IMR-90 (cell line): ENCODE measurements at places on chromosomes 7 and 10.

- H3K27me3 ChIP-seq = no peaks in the 10 kb centered on the region
- DNase-seq = no peak
- H3K27ac ChIP-seq = no peak overlapping the region
- H3K36me3 ChIP-seq = peaks cover 10% of the 10 kb centered on the region
- peaks cover 6% of the 10 kb centered on the region for H3K4me1 ChIP-seq
- H3K4me3 ChIP-seq = peak overlapping the region; percentile 70; the same call in 1 of the 2 replicates
These were observed 1.0 kb upstream of the ZDHHC4 start for GRCh38 chr7:6576024-6576866.

DNA sequence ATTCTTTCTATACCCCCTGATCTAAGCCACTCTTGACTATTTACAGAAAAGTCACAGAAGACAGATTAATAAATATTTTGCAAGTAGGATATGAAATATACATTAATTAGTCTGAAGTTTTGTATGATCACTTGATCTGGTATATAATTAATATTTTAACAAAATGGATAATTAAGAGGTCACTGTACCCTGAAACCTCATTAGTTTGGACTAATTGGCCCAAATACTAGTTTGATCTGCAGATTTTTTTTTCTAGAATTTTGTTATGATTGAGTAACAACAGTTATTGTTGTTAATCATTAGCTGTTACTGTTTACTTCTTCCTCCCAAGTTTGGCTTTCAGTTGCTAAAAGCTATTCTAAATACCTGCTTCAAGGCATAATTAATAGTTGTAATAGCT is 2.7 kb downstream of the NHLRC2 start:
- H3K36me3 ChIP-seq = peaks cover 4% of the 10 kb centered on the region; the same call in 1 of the 2 replicates
- no peak overlapping the region for H3K27ac ChIP-seq
- no peak for DNase-seq

DNA sequence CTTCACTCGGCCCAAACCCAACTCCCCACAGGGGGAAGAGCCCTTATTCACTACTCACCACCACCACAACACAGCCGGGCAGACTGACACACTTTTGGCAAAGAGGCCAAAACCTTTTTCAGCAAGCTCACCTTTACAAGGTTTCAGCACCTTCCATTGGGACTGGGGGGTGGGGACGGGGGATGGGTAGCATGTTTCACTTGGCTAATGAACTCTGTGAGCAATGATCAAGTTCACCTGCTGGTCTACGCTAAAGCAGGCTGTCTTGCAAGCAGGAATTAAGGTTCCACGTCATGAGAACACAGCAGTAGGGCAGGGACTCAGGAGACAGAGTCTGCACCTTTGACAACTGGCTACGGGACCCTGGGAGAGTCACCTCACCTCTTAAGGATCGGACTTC is 7.0 kb downstream of the FAM53B start:
- no peak overlapping the region for H3K4me3 ChIP-seq
- H3K27ac ChIP-seq = no peak overlapping the region
- no peaks in the 10 kb centered on the region for H3K36me3 ChIP-seq
- peaks cover 22% of the 10 kb centered on the region for H3K4me1 ChIP-seq
- no peak for DNase-seq

- H3K27me3 ChIP-seq = peaks cover 1% of the 10 kb centered on the region; the same call in 1 of the 2 replicates
- no peak for DNase-seq
- no peak overlapping the region for H3K27ac ChIP-seq
- H3K4me1 ChIP-seq = no peaks in the 10 kb centered on the region
These were observed 76.2 kb upstream of the KIF5B start for GRCh38 chr10:32132357-32132946.

GRCh38 chr7:142371586-142372377 is 113.9 kb upstream of the PRSS58 start:
- H3K36me3 ChIP-seq = no peaks in the 10 kb centered on the region
- peaks cover 15% of the 10 kb centered on the region for H3K4me1 ChIP-seq
- no peaks in the 10 kb centered on the region for H3K27me3 ChIP-seq

DNA sequence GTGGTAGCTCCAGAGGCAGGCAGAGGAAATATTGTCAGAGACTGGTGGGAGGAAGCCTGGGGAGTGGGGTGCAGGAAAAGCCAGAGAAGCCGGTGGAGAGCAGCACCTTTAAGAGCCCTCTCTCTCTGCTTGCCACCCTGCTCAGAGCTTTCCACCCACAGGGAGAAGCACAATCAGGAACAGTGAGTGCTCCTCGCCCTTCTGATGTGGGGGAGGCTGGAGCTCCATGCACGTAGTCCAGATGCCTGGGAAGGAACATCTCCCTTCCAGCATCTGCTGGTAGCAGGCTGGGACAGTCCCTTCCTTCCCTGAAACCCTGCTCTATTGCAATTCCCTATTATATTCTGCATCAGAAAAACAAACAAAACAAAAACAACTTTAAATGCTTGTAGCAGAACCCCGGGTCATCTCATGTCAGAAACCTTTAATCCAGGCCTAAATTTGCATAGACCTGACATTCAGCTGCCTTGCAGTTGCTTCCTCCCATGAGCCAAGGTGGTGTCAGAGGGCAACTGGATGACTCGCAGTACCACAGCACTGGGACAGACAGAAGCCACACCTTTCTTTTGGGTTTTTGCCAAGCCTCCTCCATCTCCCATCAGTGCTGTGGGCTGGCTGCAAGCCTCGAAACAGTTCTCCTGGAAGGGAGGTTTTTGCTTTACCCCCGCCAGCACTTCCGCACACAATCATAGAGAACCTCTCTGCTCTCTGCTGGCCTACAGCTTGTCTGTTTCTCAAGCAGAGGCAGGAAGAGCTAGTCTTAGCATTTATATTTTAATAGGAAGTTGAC is 13.1 kb downstream of the AVPI1 start:
- peaks cover 60% of the 10 kb centered on the region for H3K36me3 ChIP-seq
- DNase-seq = peak; percentile 79
- H3K4me1 ChIP-seq = no peaks in the 10 kb centered on the region
- H3K4me3 ChIP-seq = no peak overlapping the region
- H3K27ac ChIP-seq = no peak overlapping the region; the same call in 1 of the 2 replicates

- H3K27me3 ChIP-seq = peaks cover 6% of the 10 kb centered on the region; the same call in 1 of the 2 replicates
- no peaks in the 10 kb centered on the region for H3K4me1 ChIP-seq
- no peak for DNase-seq
- H3K36me3 ChIP-seq = no peaks in the 10 kb centered on the region
- H3K27ac ChIP-seq = no peak overlapping the region
These were observed 77.5 kb upstream of the KCNMA1 start for GRCh38 chr10:77715088-77715487.

GRCh38 chr10:24247841-24248240 is 38.9 kb downstream of the KIAA1217 start:
- no peak overlapping the region for H3K27ac ChIP-seq
- DNase-seq = no peak
- no peak overlapping the region for H3K4me3 ChIP-seq

DNA sequence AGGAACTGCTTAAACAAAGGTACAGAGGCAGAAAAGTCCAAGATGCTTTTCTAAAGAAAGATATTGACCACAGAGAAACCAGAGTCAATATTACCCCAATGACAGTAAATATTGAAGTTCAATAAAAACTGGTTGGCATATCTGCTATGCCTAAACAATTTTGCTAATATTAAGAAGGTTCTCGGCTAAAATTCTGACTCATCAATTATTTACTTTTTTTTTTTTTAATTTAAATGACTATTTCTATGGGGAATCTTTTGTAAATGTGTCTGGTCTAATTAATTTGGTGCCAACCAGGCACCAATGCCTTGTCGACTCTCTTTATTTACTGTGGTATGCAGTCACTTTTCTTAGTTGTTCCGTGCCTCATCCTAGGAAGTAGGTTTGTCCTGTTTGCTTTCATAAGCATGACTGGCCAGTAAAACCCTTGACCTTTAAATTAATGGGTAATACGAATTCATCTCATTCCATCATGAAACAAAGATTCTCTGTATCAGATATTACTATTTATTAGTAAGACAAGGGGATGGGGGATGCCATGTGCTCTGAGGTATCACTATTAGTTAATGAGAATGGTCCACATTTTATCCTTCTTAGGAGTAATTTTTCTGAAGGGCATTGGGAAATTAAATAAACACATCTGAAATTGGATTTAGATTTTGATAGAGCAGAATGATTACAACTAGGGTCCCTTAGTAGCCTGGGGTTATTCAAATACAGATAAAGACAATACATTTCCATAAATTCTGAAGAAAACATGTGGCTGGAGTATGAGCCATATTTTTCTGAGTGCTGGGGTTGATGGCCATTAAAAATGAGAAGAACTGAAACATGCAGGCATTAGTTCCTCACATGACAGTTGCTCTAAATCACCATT is 154.4 kb downstream of the VTI1A start:
- no peak overlapping the region for H3K4me3 ChIP-seq
- H3K36me3 ChIP-seq = no peaks in the 10 kb centered on the region
- H3K4me1 ChIP-seq = no peaks in the 10 kb centered on the region

DNA sequence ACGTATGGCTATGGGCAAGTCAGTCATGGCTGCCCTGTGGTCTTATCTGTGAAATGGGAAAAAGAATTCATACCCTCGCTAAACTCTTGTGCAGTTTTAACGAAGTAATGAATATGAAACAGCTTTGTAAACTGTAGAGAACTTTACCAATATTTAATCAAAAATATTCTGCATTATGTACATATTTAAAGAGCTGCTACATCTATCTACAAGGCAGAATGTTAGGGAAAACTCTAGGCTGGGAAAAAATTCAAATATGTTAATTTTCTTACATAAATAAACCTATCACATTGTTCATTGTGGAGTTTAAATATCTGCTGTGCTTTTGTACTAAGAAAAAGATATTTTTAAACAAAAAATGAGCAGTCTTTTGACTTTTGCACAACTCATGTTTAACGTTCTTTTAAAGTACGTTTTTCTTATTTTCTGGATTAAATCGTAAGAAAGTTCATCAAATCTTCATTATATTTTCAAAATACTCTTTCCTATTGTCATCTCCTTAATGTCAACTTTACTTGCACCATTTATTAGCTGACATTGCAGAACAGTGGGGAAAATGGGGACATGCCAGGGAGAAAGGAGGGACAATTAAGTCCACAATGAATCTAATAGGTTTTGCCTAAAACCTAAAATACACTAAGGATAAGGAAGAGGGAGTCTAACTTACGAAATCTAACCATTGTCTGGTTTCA is 57.5 kb downstream of the ICA1 start:
- H3K27me3 ChIP-seq = peaks cover 5% of the 10 kb centered on the region; the same call in 1 of the 2 replicates
- no peak overlapping the region for H3K4me3 ChIP-seq
- H3K36me3 ChIP-seq = no peaks in the 10 kb centered on the region
- no peak for DNase-seq

DNA sequence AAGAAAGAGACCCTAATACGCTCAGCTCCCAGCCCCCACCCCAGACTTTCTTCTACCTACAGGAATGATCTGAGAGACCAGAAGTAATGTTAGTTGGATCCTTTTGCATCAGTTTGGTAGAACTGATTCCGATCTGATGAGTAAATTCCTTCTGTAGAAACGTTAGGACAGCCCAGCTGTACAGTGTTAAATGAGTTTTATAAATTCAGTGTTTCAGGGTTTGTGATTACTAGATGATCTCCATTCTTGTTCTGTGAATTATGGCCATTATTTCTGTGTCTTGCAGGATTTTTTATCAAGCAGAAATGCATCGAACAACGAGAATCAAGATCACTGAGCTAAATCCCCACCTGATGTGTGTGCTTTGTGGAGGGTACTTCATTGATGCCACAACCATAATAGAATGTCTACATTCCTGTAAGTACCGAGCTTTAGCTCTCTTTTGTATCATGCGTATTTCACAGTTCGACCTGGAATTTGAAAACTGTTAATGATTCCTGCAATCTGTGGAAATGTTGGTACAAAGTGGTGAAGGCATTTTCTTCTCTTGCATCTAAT is 5.3 kb downstream of the BMI1 start:
- no peaks in the 10 kb centered on the region; the same call in 1 of the 2 replicates for H3K4me1 ChIP-seq
- H3K27ac ChIP-seq = peak overlapping the region; percentile 36
- H3K36me3 ChIP-seq = peaks cover 7% of the 10 kb centered on the region
- H3K27me3 ChIP-seq = peaks cover 21% of the 10 kb centered on the region

DNA sequence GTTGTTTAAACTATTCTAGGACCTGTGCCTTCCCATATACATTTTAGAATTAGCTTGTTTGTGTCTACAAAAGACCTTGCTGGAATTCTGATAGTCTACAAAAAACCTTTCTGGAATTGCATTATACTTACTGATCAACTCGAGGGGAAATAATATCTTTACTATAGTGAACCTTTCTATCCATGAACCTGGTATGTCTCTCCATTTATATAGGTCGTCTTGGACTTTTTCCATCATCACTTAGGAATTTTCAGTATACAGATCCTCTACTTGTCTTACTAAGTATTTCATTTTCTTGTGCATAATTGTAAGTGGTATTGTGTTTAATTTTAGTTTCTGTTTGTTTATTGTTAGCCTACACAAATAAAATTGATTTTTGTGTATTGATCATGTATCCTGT is 101.1 kb downstream of the WDFY4 start:
- no peak overlapping the region for H3K27ac ChIP-seq
- no peak for DNase-seq
- H3K4me1 ChIP-seq = no peaks in the 10 kb centered on the region
- H3K4me3 ChIP-seq = no peak overlapping the region

DNA sequence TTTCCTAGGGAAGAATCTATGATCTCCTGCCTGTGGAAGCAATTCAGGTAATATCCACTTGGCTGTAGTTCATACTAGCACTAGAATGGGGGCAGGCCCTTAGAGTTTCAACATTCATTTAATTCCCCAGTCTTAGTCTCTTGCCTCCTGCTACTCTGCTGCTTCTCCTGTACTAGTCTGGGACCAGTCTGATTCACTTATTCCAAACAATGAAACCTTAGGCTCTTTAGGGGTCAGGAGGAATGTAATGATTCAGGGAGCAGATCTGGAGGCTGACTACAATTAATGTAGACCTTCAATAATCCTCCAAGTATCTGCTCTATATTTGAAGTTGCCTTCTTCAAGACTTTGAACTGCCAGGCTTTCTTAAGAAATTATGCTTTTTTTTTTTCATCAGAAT is 101.8 kb downstream of the GNAT3 start:
- H3K27me3 ChIP-seq = no peaks in the 10 kb centered on the region
- DNase-seq = peak; percentile 71
- H3K36me3 ChIP-seq = no peaks in the 10 kb centered on the region
- peaks cover 3% of the 10 kb centered on the region for H3K4me1 ChIP-seq
- no peak overlapping the region for H3K4me3 ChIP-seq

DNA sequence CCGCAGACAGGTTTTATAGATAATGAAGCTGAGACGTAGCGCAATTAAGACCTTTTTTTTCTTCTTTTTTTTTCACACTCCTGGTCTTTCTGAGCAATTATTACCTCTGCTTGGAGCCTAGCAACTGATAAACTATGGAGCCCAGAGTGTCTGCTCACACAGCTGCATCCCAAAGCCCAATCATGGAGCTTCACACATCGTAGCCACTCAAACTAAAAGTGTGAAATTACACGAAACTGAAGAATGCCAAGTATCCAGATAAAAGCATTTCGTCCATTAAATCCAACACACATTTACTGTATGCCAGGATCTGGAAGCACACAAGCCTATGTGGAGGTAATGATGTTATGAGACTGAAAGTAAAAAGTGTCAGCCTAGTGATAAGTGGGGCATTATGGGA is 97.6 kb downstream of the NRP1 start:
- no peak overlapping the region; the same call in 1 of the 2 replicates for H3K27ac ChIP-seq
- H3K4me3 ChIP-seq = no peak overlapping the region
- no peaks in the 10 kb centered on the region for H3K36me3 ChIP-seq
- H3K4me1 ChIP-seq = peaks cover 33% of the 10 kb centered on the region

GRCh38 chr7:98881561-98882315 is 3.4 kb downstream of the TRRAP start:
- H3K36me3 ChIP-seq = peaks cover 30% of the 10 kb centered on the region
- no peak overlapping the region for H3K27ac ChIP-seq
- H3K4me1 ChIP-seq = peaks cover 9% of the 10 kb centered on the region
- DNase-seq = no peak
- H3K27me3 ChIP-seq = no peaks in the 10 kb centered on the region
- H3K4me3 ChIP-seq = no peak overlapping the region
